ENCODE measurements at places on chromosomes 1 and 21.

GRCh38 chr1:181791721-181792120 is 269.8 kb downstream of the ZNF648 start:
- DNase-seq, result no peak

DNA sequence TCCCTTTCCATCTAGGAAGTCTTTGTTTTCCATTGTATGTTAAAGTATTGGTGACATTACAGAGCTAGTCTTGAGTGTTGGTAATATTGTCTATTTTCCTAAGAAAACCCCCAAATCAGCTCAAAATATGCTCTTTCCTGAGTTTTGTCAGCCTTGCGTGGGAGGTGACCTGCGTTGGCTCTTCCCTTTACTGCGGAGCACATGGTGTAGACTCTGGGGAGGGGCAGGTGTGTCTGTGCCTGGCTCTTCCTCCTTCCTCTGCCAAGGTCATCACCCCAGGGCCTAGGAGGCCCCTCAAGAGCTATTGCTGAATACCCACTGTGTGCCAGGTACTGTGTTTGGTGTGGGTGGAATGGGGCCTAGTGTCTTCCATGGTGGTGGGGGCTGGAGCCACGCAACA is 33.4 kb downstream of the CACNA1E start:
- no peak for DNase-seq

DNA sequence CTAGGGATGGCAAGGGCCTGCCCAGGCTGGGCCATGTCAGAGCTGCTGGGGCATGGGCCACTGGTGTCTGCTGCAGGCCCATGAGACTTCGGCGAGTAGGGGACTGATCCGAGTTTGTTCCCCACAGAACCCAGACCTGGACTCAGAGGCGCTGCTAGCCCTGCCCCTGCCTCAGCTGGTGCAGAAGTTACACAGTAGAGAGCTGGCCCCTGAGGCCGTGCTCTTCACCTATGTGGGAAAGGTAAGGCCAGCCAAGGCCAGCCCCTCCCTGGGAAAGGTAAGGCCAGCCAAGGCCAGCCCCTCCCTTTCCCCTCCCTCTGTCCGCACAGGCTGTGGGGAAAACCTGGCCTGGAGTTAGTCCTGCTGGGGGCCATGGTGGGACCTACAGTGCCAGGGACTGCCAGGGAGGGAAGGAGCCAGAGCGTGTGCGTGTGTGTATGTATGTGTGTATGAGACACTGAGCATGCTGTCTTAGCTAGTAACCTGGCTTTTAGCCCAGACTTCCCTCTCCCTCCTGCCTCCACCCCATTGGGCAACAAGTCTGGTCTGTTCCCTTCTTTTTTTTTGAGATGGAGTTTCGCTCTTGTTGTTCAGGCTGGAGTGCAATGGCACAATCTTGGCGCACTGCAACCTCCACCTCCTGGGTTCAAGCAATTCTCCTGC is 8.0 kb downstream of the FAAH start:
- no peak for DNase-seq

DNA sequence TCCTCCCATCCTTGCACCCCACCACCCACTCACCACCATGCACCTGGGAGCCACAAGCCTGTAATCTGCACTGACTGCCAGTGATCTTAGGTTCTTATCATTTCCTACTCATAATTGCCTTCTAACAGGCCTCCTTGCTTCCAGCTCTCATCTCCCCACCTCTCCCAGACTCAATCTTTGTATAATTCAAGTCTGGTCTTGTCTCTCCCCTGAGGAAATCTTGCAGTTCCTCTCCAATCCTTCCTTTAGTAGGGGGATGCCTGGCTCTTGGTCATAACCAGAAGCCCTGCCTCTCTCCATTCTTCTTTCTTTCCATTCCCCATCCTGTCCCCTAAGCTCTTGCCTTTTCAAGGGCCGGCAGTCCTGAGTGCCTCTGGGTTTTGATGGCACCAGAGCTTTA is 27.8 kb downstream of the PIGM start:
- DNase-seq, result no peak

DNA sequence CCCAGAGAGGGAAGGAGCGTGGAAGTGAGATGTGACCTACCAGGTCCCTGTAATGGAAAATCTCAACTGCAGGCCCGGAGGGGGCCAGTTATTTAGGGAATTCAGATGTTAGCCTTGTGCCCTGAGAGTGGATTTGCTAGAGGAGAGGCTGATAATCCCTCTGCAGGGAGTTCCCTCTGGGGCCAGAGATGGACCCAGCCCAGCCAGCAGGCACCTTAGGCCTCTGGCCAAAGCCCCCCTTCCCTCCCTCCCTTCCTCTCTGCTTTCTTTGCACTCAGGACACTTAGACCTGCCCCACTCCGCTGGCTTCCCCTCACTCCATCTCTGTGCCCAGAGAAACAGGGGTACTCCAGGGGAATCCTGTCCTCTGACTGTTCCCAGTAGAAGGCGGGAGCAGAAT is 1.5 kb upstream of the ATP1A2 start:
- DNase-seq, result no peak

DNA sequence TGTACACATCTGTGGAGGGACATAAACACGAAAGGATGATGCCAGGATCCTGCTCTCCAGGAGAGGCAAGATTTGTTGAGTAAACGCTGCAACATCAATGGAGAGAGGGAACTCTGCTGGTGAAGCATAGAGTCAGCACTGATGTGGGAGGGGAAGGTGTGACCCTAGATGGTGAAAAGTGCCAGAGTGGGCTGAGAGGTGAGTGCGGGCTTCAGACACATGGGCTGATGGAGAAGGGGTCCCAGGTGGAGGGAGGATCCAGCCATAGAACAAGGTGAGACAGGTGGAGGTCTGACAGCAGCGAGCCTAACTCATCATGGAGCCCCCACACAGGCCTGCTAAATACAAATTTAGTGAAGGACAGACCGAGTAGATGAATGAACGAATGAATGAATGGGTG is 9.7 kb downstream of the RD3 start:
- no peak for DNase-seq

- DNase-seq, result no peak
Measured at GRCh38 chr1:56029319-56030003, 549.9 kb downstream of the PLPP3 start.

GRCh38 chr1:246503341-246503740 is 3.7 kb downstream of the SMYD3 start:
- no peak for DNase-seq

- no peak for DNase-seq
Measured at GRCh38 chr1:86906419-86906818, 7.5 kb downstream of the SELENOF start.
